Kidney (tissue), 22 donors: ENCODE measurements at places on chromosomes 13 and 19. TPM values are rescaled to one million over a fixed set of nuclear protein-coding genes. Genes with fewer than 3 reads are reported as not detected.

- DNase-seq: no peak
These were observed 73.5 kb upstream of the IRS2 start for GRCh38 chr13:109859898-109860297.

The FAM216B gene
- total RNA-seq: 0.09 TPM

GRCh38 chr13:95159458-95159857, 141.8 kb downstream of the ABCC4 start:
- DNase-seq: no peak

The SIGLEC14 gene
- 11.5 TPM for total RNA-seq

DNA sequence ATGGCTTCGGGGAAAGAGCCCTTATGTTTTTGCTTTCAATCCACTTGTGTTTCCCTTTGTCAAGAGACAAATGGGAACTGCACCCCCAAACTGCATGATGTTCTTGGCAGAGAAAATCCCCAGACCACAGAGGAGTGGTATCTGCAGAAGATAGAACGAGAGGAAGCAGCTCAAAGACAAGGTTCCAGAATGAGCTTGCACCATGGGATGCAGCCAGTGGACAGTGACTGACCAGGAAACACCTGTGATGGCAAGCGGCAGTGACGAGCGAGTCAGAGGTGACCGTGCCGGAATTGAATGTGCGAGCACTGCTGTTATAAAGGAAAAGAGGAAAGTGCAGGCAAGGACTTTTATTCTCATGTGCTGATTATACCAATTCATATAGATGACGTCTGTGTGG, 46.3 kb downstream of the IRS2 start:
- no peak for DNase-seq

The TYROBP gene
- 77.6 TPM for total RNA-seq

The CGB8 gene
- total RNA-seq: not detected

DNA sequence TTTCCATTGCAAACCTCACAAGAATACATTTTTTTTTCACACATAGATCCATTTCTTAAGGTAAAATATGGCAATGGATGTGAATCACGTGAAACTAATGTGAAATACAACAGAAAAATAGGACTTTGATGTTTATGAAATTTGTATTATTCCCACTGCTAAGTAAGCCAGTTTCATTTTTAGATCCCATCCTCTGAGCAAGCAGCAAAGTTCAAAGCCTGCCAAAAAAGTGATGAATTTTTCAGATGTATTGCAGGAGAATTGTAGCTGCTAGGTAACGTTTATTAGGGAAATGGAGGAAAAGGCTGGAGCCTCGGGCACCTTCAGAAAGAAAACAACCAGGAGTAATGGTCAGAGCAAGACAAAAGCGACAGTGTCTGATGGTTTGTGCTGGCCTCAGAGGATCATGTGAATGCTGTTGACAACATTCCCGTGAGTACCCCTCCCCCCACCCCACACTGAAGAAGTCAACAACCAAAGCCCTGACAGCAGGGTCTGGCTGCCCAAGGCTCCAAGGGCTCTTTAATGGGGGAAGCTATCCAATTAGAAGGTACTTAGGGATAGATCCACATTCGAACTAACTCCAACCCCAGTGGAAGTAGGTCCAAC, 95.5 kb downstream of the OXGR1 start:
- no peak for DNase-seq

The PMIS2 gene
- not detected for total RNA-seq

GRCh38 chr19:54047616-54048015, 16.1 kb downstream of the VSTM1 start:
- no peak for DNase-seq

The TNFSF13B gene
- 5.3 TPM for total RNA-seq

- DNase-seq: no peak
These were observed 47.1 kb downstream of the CAPN12 start for GRCh38 chr19:38697197-38697596.

- DNase-seq: no peak
These were observed 47.4 kb downstream of the COG3 start for GRCh38 chr13:45512098-45512496.

GRCh38 chr19:56304243-56304642, 10.4 kb downstream of the ZSCAN5A start:
- no peak for DNase-seq

GRCh38 chr19:48777720-48778119, 22.4 kb downstream of the FGF21 start:
- DNase-seq: no peak

DNA sequence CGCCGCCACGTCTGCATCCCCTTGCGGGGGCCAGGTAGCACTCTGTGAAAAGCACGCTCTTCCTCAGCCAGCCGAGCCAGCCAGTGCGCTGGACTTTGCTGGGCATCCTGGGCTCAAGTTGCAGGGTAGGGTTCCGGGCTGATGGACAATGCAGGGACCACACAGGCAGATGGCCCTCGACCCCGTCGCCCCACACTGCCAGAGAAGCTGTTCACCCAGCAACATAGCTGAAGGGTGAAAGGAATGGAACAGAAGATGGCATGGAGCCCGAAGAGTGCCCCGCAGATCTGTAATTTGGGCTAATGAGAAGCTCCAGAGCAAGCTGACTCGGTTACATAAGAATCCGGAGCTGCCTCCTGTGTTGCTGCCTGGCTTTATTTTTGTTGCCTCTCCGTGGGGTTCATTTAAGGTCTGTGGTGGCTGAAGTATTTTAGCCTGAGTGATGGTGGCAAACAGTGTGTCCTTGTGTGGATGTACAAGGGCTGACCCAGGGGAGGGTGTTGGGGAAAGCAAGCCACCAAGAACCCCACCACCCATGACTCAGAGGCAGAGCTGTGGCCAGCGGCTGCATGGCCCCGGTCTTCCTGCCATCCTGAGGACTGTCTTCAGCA, 105.8 kb downstream of the SOX1 start:
- DNase-seq: no peak

DNA sequence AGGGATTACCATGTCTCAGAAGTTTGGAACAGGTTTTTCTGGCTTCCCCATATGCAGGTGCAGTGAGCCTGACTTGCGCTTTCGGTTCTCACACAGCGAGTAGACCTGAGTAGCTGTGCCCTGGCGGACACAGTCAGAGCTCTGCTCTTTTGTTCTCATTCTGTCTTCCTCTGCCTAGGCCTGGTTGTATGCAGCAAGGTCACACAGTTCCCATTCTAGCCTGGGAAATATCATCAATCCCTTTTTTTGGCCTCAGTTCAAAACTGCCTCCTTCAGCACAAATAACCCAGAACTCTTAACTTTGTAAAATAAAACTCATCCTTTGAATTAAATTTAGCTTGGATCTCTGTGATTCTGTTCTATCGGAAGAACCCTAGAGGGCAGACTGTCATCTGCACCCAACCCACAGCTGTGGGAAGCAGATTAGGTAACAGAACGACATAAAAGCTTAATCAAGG, 10.2 kb downstream of the OXGR1 start:
- peak; percentile 52 for DNase-seq

DNA sequence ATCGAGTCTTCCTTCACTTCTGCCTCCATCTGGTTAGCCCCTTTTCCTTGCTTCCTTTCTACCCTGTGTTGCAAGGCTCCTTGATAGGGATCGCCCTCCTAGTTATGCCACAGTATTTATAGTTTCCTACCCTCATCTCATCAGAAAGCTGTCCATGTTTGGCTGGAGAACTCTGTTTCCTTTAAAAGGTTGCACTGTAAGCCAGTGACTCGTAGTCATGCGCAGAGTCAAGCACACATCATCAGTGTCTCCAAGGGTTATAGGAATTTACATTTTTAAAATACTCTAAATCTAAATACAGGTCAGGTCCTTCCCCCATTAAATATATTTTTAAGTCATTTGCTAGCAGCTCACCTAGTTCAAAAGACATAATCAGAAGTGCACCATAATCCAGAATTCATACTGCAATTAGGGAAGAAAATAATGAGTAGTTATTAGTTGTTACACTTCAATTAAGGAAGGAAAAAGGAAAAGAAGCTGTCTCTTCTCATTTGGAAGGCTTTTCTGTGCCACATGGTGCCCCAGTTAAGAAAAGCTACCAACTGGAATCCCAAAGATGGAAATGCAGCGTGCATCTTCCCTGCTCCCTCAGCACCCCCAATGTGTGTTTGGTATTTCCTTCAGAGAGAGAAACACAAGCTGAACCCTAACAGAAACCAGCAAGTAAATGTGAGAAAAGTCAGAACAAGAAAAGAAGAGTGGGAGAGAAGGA, 81.0 kb downstream of the GPR12 start:
- DNase-seq: no peak

DNA sequence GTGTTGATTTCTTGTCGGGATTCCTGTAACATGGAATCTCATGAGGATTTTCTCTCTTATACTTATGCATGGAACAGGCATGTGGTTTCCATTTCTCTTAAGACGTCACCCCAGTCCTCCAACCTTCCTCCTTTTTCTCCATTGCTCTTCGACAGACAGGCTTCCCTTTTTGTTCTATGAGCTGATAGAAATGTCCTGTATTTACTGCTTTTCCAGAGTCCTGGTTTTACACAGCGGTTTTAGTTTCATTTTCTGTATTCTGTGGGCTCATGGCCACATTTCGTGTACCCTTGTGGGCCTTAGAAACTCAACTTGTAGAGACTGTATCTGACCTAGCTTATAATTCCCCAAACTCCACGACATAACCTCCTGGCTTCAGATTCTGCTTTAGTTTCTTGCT, 113.1 kb downstream of the PAN3 start:
- DNase-seq: no peak

DNA sequence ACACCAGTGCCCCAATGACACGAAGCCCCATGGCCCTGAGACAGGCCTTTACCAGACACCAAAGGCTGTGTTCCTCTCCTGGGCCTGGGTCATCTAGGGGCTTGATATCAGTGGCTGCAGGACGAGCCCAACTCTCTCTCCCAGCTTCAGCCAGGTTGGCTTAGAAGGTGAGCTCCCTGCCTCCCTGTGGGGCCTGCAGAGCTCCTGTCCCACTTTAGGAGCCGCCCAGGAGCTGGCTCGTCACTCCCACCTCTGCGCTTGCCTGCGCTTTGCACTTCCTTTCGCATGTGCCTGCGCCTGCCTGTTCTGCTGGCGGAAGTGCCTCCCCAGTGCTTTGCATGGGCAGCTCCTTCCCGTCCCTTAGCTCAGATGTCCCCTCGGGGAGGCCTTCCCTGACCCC, 4.9 kb downstream of the CALM3 start:
- no peak for DNase-seq

The ZNF135 gene
- total RNA-seq: 9.7 TPM

GRCh38 chr13:33793726-33794125, 24.2 kb upstream of the RFC3 start:
- no peak for DNase-seq

- DNase-seq: no peak
These were observed 7.0 kb downstream of the CLASRP start for GRCh38 chr19:45045671-45046353.

The DZIP1 gene
- total RNA-seq: 41.4 TPM

GRCh38 chr19:5121266-5122120, 152.6 kb downstream of the KDM4B start:
- DNase-seq: no peak

DNA sequence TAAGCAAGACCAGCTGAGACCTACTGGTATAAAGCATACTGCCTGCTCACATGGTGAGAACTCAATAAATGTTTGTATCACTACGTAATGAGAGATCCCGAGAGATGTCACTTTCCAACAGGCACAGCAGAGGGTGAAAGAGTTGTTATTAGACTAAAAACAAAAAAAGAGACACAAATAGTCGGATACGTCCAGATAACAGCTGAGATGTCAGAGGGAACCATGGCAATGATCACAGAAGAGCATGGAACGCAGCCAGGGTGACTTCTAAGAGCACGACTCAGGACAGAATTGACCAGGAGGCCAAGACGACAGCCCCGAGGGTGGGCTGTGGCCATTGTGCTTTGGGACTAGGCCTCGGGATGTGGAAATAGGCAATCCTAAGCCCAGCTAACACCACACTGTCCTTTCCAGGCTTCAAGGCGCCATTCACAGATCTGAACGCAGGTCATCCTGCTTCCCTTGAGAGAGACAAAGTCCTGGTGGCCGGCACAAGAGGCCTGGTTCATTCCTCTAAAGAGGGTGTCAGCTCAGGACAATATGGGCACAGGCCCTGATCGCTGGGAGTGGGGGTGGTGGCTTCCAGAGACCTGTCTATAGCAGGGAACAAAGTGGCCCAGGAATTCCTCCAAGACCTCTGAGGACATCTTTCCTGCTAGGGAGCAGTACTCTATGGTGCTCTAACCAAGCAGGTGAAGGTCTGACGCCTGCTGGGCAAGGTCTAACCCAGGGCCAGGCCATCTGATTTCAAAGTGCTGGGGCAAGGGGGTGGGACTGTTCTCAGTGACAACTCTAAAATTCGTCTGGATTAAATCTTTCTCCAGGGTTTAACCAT, 3.2 kb downstream of the SH3GL1 start:
- DNase-seq: no peak

GRCh38 chr19:1673645-1674292, 21.4 kb upstream of the TCF3 start:
- DNase-seq: no peak

DNA sequence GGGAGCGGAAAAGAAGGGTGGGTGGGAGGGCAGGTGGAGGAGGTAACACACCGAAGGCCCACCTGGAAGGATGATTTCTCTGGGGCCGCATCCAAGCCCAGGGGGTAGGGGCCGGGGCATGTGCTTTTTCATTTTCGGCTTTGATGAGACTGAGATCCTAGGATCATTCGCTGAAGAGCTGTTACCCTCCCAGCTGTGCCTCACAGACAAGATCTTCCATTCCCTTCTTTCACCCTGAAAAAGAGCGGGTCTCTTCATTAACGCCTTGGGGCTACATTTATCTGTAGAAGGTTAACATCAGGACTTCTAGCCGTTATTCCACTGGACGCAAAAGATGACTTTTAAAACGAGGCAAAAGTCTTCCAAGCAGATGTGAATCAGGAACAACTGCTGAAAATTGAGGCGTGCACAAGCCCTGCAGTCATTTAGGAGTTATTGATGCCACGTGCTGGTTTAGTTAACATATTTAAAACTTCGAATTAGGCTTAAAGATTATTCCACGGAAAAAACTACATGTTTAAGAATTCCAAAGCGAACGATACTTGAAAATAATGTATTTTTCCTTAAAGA, 1.1 kb downstream of the LMO7 start:
- peak; percentile 21 for DNase-seq

DNA sequence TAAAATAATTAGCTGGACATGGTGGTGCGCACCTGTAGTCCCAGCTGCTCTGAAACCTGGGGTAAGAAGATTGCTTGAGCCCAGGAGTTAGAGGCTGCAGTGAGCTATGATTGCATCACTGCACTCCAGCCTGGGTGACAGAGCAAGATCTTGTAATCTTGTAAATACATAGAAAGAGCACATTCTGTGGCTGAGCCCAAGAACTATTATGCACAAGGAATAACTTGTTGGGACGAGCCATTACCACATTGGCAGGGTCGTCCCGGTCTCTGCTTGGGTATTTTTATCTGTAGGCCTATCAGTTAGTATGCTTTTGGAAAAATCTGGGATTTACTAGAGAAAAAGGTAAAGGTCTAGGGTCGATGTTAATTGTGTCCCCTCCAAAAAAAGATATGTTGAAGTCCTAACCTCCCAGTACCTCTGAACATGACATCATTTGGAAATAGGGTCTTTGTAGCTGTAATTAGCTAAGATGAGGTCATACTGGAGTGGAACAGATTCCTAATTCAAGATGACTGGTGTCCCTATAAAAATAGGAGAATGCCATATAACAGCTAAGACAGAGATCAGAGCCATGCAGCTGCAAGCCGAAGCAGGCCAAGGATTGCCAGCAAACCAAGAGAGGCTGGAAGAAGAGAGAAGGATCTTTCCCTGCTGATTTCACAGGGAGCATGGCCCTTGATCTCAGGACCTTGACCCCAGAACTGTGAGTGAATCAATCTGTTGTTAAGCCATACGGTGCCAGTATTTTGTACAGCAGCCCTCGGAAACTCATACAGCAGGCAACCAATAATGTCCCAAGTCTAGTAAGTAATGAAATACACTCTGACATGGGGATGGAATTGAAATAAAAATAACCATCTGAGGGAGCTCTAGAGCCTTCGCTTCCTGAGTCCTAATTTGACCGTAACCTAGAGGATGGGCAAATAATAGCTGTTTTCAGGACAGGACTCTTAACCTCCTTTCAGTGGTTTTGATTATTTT, 77.0 kb downstream of the TM9SF2 start:
- DNase-seq: no peak
